Pulmonary artery endothelial cell (primary cell): ENCODE measurements at places on chromosomes 5 and 9.

DNA sequence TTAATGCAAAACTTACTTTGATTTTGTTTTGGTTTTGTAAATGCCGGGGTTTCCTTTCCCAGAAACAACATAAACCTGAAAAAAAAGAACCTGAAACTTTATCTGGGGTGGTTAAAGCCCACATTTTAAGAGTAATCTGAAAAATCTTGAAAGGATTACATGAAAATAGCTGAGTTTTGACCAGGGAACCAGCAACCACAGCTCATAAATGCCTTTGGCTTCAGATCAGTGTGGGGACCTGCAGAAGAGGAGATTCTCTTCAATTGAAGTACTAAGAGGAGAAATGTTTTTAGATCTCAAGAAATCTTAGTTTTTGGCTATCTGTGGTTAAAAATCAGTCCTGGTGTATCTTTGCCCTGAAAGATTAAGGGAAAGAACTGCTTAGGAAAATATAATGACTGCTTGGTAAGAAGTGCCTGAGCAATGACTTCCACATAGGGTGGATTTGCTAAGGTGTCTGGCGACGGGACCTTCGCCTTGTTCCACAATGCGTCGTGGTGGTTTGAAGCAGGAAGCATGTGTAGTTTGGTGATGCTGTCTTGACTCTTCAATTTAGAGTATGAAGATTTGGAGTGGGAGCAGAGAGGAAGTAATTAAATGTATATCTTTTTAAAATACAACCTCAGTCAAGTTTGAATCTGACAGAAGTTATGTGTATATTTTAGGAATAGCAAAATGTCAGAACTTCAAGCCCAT, 186.5 kb downstream of the MAN2A1 start:
- no peak for DNase-seq

GRCh38 chr9:109568568-109569210, 70.6 kb upstream of the PTPN3 start:
- DNase-seq: no peak

- no peak for DNase-seq
Measured at GRCh38 chr9:82488313-82489200, 500.0 kb downstream of the SPATA31D1 start.

DNA sequence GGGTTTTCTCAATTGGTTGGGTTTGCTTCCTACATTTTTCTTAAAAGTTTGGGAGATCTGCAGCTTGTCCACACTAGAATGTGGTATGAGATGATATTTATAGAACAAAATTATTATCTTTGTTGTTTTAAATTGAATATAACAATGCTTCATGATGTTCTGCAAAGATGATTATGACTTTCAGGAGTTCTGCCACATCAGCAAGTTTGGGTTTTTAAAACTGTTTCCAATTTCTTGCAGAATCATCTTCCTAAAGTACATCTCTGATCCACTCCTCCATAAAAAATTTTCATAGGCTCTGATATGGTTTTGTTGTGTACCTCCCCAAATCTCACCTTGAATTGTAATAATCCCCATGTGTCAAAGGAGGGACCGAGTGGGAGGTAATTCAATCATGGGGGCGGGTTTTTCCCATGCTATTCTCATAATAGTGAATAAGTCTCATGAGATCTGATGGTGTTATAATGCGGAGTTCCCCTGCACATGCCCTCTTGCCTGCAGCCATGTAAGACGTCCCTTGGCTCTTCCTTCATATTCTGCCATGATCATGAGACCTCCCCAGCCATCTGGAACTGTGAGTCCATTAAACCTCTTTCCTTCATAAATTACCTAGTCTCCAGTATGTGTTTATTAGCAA, 119.1 kb upstream of the PTGER4 start:
- no peak for DNase-seq

- DNase-seq: no peak
Measured at GRCh38 chr9:38619556-38620447, 594 bp downstream of the ANKRD18A start.

DNA sequence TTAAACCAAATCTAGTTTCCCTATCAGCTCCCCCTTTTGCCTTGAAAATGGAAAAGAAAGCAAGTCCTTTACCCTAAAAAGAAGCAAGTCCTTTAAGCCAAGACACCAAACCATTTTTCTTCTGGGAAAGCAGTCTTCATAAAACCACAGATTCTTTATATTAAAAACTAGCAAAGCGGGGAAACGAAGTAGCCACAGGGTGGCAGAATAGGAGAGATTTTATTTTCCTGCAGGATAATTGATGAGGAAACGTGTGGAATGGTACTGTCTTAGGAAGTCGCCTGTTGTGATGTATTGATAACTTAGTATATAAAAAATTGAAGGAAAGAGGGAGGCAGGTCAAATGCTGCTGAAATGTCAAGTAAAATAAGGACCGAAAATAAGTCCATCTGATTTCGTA, 41.1 kb downstream of the ZNF883 start:
- no peak for DNase-seq

- DNase-seq: no peak
Measured at GRCh38 chr5:1880377-1881025, 2.2 kb downstream of the IRX4 start.

- no peak for DNase-seq
Measured at GRCh38 chr5:178425621-178426068, 164.5 kb downstream of the COL23A1 start.

GRCh38 chr9:124760719-124761118, 10.4 kb downstream of the NR6A1 start:
- no peak for DNase-seq

GRCh38 chr5:179607160-179607931, 16.1 kb downstream of the HNRNPH1 start:
- no peak for DNase-seq

DNA sequence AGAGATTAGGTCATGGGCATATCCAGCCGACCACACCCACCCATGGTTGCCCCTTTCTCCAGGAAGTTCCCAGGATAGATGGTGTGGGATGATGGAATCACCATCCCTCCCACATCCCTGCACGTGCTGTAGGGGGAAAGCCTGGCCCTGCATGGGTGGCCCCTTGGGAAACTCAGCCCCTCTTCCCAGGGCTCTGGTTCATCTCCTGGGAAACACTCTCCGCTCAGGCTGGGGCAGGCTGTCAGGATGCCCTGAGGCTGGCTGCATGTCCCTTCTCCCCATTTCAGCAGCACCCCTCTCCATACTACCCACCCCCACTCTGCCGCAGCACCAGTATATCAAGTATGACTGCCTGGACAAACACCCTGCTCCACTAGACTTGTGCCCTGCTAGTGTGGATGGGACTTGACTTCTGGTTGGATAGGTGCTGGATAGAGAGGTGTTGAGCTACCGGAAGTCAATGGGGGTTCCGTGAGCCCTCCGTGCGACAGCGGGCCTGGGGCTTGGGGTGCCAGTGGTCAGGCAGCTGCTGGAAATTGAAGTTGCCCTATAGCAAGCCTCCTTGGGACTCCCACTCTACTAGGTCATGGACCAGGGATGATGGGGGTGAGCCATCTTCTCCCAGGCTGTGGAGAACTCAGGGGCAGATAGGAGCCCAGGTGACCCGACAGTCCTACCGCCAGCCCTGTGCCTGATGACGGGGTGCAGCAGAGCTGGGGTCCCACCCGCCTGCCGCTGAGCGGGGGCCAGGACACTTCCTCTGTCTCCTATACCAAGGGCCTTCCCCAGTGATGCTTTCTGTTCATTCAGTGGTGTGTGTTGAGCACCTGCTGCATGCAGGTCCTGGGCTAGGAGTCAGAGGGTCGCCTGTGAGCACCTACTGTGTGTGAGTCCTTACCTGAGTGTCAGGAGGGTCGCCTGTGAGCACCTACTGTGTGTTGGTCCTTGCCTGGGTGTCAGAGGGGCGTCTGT, 69.4 kb upstream of the COL5A1 start:
- DNase-seq: no peak

- DNase-seq: no peak
Measured at GRCh38 chr9:121914017-121914595, 179.0 kb downstream of the TTLL11 start.

- no peak for DNase-seq
Measured at GRCh38 chr9:97237311-97237786, 70.1 kb upstream of the CCDC180 start.

DNA sequence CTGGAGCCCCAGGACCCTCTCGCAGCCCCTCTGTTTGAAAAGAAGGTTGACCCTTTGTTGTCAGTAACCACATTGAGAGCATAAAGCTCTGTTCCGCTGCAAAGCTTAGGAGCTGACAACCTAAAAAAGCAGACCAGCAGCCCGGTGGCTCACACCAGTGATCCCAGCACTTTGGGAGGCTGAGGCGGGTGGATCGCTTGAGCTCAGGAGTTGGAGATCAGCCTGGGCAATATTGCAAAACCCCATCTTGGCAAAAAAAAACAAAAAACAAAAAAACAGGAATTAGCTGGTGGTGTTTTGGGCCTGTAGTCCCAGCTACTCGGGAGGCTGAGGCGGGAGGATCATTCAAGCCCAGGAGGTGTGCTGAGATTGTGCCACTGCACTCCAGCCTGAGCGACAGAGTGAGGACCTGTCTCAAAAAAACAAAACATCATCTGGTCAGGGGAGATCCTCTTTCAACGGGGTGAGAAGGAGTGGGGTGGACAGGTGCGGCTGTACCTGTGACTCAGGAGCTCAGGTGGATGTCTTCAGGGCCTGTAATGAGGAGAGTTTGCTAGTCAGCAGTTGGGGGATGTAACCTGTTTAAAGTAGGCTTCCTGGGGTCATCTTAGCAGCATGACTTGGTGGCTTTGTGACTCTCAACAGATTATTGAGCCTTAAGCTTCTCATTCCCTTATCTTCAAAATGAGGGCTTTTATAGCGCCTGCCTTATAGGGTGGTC, 694 bp upstream of the REEP2 start:
- no peak for DNase-seq

DNA sequence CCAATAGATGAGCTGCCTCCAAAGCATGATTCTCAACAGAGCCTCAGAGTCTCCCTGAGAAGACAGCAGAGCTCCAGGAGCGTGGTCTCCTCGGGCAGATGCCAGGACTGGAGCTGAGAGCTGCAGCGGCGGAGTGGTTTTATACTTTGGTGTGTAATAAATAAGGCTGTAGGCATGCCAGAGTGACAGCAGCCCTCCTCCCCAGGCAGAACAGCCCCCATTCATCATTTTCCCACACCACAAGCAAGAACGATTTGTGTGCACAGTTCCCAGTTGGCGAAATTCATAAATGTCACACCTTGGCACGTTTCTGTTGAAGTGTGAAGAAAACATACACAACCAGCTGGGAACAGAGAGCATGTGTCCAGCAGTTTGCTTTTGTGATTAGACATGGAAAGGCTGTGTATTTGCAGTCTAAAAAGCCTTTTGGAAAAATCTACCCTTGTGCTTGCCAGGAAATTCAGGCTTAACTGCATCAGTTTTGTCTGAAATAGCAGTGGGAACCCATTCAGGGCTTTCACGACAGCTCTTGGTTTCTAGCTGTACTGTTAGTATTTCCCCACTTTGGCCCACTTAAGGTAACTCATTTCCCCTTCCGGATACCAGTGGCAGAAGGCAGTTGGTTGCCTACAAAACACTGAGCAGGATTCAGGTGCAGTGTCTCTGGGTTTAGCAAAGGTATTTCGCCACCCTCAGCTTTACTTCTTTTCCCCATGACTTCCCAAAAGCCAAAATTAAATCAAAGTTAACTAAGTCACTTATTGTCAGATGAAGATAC, at the start of gene C1QTNF3:
Gene C1QTNF3, minus strand, starts transcription at position 115 of the 778 bp plus-strand sequence. Its CDS starts 88 bp downstream, at position 27.
- DNase-seq: no peak

- no peak for DNase-seq
Measured at GRCh38 chr5:57211039-57211438, 37.2 kb downstream of the GPBP1 start.

GRCh38 chr5:74251141-74252035, 389.1 kb downstream of the ENC1 start:
- peak; percentile 71 for DNase-seq

DNA sequence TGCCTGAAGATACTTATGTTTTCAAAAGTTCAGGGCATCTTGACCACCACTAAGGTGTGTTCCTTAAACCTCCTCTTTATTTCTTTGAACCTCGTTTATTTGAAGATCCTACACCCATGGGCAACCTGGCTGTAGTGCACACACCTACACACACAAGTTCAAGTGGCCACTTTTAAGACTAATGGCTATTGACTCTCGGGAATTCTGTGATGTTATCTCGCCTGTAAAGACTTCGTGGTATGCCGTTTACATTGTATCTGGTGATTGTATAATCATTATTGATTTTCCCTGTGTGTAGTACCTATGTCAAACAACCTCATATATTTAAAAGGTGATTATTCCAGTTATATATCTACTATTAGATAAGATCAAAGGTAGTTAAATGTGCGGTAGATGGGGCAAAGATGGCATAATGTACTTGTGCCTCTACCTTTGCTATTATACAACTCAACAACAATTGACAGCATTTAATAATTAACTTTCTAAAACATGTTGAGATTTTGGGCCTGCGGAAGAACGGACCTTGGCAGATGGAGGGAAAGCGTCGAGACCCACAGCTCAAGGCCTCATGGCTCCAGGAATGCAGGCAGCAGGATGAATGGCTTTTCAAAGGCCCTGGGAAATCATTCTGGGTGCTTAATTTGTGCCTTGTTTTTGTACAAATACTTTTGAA, 51.4 kb upstream of the IRX2 start:
- no peak for DNase-seq

DNA sequence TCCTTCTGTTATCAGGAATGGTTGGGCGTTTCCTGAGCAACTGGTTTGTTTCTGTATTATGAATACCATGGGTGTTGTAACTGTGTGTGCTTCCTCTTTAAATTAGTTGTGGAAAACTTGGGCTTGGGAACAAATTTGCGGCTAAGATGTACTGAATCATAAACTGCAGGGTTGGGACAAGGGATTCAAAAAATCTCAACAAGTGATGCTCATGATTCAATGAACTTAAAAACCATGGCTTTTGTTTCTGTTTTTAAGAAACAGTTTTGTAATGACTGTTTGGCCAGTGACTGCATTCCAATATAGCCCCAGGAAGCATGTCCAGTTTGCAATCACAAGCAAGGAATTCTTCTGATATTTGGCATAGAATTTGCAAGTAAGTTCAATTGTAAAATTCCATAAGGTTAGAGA, 657.5 kb upstream of the WWC1 start:
- DNase-seq: no peak

GRCh38 chr9:98271479-98271878, 16.0 kb upstream of the TBC1D2 start:
- DNase-seq: no peak

DNA sequence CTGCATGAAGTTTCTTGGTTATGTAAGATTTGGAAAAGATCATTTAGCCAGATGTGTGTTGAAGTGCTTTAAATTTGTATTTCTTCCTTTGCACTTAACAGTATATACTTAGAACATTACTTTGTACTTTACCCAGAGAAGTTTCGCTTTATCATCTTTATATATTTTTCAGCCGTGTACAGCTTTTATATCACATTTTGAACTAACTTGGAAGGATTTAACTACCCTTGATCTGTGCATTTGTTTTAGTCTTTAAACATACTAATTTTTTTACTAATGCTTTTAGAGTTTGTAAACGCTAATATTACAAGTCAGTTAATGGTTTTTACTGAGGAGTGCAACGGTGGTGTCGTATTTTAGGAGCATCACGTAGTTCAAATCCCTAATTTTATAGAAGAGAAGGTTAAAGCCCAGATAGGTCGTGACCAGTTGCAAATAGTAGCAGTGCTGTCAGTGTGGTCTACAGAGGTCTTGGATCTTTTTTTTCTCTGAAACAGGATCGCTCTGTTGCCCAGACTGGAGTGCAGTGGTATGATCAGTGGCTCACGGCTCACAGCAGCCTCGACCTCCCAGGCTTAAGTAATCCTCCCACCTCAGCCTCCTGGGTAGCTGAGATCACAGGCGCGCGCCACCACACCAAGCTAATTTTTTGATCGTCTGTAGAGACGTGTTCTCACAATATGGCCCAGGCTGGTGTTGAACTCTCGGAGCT, 2.0 kb downstream of the MATR3 start:
- no peak for DNase-seq
